ENCODE measurements at places on chromosomes 1 and 21.

DNA sequence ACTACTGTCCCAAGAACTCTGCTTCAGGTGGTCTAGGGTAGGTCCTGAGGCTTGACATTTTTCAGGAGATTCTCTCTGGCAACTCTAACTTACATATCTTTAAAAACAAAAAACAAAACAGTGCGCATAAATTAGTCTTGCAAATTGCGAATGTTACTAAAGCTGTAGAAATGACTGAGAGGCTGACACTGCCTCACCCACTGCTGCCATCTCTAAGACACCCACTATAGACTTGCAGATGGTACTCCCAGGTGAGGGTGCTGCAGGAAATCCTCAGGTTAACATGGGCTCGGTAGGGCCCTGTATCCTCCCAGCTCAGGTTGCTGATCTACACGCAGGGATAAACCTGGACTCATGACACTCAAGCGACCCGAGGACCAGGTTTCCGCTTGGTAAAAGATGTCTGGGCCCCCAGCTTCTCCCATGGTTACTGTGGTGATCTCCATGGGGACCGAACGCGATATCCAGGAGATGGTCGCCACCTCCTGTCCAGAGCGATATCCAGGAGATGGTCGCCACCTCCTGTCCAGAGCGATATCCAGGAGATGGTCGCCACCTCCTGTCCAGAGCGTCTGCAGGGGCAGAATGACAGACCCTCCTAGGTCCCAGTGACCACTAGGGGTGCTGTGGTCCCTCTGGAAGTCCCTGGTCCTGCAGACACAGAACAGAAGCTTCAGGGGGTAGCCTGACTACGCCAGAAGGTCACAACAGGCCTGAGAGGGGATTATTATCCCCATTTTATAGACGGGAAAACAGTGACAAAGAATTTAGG lies 16.2 kb upstream of the LY9 start:
- peak; percentile 75 for DNase-seq

DNA sequence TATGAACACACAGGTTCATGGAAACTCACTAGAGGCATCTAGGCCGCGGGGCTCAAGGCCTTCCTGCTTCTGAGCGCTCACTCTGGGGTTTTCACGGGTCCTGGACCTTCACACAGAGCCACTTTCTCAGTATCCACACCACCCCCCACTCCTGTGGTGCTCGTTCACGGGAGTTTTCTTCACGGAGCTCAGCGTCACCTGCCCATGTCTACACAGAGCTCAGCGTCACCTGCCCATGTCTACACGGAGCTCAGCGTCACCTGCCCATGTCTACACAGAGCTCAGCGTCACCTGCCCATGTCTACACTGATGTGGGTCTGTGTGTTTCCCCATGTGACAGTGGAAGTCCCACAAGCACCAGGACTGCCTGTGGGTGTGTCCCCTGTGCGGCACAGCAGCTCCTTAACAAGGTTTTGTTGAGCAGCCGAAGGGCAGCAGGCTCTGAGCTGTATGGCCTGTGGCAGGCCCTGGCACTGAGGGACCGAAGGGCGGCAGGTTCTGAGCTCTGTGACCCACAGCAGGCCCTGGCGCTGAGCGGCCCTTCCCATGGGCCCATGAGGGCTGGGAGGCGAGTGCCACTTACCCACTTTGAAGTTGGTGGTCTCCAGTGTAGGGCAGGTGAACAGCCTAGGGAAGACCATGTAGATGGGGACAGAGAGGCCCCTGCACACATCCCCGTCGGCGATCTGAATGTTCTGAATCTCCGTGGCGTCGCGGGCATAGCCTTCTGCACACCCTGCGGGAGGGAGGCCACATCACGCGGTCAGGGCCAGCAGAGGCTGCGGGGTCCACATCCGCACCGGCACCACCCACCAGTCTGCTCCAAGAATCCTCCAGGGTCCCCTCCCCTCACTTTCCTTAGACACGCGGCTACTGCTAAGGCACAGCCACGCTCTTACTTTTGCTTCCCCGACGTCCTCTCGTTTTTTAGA lies 39.8 kb downstream of the VPS26C start:
- no peak for DNase-seq

DNA sequence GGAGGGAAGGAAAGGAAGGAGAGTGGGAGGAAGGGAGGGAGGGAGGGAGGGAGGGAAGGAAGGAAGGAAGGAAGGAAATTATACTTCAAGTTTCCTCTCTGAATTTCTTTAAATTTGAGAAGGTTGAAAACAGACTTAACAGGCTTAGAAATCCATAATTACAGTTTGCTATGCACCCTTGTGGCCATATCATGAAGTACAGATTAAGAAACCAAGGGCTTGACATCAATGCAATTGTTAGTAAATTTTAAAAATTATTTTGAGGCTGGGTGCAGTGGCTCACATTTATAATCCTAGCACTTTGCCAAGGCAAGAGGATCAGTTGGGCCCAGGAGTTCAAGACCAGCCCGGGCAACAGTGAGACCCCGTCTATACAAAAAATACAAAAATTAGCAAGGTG lies 14.4 kb downstream of the ANP32E start:
- DNase-seq, result no peak

- peak; percentile 25 for DNase-seq
Observed at GRCh38 chr1:27402349-27402754, 9.9 kb downstream of the GPR3 start.

- no peak for DNase-seq
Observed at GRCh38 chr1:29320156-29320940, 84.0 kb downstream of the PTPRU start.

DNA sequence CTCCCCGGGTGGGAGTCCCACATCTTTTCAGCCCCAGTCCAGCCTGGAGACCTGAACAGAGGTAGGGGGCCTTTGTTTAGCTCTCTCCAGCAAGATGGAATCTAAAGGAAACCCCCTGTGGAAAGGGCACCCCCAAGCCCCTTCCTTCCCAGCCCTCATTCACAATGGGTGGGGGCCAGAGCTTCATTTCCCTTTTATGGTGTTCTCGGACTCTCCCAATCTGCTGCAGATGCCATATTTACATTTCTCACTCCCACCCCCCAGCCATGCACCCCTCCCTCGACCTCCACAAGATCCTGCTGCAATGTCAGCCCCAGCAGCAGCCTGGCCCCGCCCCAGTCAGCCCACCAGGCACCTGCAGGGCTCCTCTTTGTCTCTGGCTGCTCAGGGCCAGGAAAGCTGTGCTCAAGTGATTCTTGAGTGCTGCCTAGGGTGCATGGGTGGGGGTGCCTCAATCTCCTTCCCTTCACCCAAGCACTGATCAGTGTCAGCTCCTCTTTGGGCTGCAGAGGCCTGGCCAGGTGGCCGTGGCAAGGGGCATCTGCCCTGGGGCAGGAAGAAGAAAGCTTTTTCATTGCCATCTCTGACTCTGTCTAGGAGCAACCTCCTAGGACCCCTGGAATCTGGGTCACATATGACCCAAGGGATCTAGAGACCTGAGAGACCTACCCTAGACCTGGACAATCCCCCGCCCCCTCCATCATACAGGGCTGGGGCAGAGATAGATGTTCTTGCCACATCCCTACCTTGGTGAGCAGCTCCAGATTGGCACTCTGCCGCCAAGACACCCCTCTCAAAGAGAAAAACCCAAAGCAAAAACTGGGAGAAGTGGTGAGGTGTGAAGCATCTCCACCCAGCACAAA lies 1.7 kb downstream of the KIF21B start:
- peak; percentile 54 for DNase-seq

DNA sequence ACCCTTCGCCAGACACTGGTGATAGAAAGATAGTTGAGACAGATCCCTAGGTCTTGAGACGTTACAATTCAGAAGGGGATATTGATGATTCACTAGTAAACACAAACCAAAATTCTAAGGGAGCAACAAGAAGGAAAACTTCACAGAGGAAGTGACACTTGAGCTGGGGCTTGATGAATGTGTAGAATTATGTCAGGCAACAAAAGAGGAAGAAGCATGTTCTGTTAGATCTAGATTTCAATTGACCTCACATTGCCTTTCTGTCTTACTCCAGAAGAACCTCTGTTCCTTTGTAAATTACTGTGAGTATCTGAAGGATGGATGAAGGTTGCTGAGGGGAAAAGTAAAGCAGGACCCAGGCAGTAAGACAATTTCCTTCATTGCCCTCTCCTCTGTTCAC lies 328.2 kb downstream of the KCTD3 start:
- no peak for DNase-seq

GRCh38 chr1:196531737-196532524 lies 76.3 kb downstream of the KCNT2 start:
- no peak for DNase-seq

DNA sequence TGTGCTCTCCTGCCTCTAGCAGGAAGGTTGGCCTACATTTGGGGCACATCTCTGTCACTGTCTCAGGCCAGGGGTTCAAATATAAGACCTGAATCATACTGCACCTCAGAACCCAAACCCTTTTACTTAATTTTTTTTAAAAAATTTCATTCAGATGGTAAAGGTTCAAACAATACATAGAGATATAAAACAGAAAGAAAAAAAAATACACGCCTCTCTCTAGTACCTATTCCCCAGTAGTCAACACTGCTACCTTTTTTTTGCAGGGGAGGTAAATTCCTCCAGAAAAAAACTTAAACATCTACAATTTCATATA lies 32.9 kb downstream of the MAPKAPK2 start:
- no peak for DNase-seq

DNA sequence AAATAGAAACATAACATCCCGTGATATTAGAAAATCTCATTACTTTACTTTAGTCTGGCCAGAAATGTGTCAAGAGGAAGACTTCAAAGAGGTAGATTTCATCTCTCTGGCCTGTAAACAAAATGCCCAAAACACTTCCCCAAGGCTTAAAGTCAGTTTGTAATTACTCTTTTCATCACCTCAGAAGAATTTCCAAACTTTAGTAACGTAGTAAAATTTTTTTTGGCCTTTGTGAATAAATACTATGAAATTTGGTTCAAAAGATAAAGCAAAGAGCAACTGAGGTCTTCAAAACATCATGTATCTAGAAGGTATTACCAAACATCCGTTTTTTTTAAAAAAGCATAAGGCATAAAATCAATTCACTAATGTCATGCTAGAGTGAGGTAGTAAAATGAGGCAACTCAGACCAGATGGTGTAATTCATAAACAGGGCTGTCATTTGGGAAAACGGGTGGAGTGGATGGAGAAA lies 51.4 kb downstream of the LEPR start:
- no peak for DNase-seq

DNA sequence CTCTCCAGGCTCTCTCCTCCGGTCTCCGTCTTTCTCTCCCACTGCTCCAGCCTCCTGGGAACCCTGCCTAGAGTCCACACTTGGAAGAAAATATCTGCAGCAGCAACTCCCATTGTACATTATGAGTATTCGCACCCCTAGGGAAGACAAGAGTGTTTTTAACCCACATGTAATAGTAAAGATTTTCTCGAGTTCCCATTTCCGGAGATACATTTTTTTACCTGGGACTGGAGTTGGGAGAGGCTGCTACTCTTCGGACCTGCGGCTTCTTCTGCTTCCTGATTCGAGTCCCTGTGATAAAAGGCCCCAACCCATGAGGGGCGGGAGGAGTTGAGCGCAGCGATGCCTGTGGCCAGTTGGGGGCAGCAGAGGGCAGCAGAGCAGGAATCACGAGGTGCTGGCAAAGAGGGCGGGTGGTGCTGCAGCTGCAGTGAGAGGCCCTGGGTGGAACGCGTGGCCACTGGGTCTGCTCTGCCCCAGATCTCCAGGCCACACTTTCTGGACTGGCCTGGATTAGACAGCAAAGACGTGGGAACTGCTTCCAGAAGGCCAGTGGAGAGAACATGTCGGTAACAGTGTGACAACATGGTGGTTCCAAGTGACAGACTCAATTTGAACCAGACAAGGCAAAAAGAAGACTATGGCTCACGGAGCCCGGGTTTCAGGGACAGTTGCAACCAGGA lies 221.0 kb upstream of the CSF3R start:
- DNase-seq, result peak; percentile 76

DNA sequence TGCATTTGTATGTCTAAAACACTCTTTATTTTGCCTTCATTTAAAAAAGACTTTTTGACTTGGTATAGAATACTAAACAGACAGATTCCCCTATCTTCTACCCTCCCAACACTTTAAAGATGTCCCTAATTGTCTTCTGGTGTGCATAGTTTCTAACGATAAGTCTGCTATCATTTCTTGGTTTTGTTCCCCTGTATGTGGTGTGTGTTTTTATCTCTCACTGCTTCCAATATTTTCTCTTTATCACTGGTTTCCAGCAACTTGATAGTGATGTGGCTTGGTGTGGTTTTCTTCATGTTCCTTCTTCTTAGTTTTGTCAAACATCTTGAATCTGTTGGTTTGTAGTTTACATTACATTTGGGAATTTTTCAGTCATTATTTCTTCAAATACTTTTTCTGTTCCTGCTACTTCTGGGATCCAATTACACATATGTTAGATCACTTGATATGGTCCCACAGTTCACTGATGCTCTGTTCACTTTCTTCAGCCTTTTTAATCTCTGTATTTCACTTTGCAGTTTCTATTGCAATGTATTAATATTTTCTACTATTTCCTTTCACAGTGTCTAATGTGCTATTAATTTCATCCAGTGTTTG lies 23.2 kb downstream of the F5 start:
- no peak for DNase-seq

GRCh38 chr1:71695084-71695483 lies 587.3 kb downstream of the NEGR1 start:
- no peak for DNase-seq

- DNase-seq, result no peak
Observed at GRCh38 chr1:11179125-11179524, 10.0 kb upstream of the ANGPTL7 start.

DNA sequence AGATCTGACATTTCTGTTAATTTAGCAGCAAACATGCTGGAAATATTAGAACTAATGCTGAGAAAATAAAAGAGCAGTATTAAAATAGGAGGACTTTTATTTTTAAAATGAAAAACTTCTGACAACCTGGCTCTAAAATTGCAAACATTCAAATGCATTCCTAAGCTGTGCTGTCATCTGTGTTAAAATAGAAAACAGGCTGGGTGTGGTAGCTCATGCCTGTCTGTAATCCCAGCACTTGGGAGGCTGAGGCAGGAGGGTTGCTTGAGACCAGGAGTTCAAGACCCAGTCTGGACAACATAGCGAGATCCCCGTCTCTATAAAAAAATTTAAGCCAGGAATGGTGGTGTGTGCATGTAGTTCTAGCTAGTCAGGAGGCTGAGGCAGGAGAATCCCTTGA lies 44.6 kb downstream of the MIGA1 start:
- no peak for DNase-seq

- DNase-seq, result peak; percentile 55
Observed at GRCh38 chr1:44318097-44319088, 36.7 kb downstream of the ERI3 start.

DNA sequence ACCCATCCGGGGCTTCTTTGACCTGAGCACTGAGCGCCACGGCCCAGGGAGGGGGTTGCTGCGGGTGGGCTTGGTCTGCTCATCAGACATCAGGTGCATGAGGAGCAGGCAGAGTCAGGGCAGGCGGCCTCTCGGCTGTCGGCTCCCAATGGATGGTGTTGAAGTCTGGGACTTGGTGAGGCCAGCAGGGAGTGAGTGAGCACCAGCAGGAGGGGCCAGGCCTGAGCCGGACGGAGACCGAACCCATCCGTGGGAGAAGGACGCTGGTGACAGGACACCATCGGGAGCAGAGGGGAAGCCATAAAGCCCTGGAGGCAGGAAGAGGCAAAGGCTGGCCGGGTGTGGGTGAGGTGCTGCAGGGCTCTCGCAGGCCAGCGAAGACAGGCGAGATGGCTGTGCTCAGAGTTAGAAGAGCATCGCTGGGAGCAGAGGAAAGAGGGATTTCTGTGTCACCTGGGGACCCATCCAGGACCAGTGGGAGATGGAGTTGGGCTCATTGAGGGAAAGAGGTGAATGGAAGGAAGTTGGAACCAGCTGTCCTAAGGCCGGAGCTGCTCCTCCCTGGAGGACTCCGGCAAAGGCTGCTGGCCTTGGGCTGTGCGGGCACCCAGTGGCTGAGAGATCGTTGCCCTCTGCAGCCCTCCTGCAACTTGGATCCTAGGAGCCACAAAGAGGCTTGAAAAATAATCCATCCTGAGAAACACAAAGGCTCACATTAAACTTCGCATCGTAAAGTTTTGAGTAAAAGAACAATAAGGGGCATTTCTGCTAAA lies 49.9 kb downstream of the PDE9A start:
- DNase-seq, result no peak

Data from activated naive CD8-positive, alpha-beta T cell treated with anti-CD3 and anti-CD28 coated beads, Interleukin-2, amount 50 U/mL, for 24 hours (primary cell).